ENCODE measurements at places on chromosomes 6 and 20.

DNA sequence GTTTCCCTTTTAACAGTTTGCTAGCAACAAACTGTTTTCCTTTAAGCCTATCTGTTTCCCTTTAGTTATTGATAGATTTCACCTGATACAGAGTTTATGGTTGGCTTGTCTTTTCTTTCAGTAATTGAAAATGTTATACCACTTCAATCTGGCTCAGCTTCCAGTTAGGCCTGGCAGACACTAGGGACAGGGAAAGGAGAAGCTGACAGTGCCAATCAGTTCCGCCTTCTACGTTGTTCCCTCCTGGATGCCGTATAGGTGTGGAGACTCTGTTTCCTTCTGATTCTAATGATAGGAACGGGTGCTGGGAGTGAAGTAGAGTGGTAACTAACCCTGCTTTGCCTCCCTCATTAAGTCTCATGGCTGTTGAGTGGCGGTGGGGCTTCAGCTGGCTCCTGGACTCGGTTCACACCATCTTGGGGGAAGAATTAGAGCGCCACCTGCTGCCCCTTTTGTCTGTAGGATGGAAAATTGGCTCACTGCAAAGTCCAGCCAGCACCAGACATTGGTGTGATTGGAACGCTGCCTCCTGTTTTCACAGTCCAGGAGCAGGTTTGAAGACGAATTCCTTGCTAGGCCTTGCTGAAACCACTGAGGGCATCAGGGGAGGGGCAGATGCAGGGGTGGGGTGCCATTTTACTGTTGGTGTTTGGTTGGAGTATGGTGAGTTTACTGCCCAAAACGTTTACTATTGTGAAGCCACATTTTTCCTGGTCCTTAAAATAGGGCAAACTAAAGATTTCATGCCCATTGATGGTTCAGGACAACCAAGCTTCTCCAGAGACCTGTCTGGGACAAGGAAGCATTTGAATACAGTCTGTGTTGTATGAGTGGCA, 1729.5 kb downstream of the GRIK2 start:
- DNase-seq, result no peak

DNA sequence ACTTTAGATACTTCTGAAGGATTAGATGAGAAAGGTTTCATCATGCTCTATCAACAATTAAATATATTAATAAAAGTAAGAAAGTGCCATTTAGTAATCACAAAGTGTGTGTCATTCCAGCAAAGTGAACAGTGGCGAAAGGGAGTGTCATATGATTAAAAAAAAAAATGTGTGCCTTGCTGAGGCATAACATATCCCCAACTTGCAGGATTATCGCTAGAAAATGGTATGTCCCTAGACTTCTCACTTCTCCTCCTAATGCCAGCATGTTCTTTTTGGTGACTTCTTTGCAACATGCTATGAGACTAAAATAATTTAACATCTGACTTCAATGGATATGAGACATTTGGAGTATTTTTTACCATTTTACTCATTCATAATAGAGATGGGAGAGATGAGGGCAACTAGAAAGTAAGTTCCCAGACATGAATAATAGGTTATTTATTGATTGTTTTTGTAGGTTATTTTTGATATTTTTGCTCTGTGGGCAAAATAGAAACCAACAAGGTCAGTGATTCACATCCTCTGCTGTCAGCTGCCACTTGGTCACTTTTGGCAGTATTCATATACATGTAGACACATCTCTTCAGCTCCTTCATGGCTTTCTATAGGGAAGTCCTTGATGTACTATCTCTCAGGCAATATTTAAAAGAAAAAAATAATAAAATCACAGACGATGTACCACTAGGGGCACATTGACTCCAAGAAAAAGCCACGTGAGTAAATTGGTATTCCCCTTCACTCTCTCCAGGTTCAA, 370.1 kb downstream of the BMP2 start:
- DNase-seq, result no peak

- DNase-seq, result no peak
Observed at GRCh38 chr6:43714311-43715055, 26.9 kb upstream of the MRPS18A start.

GRCh38 chr6:71478834-71479541, 190.4 kb downstream of the OGFRL1 start:
- DNase-seq, result no peak

- DNase-seq, result no peak
Observed at GRCh38 chr20:46188866-46189541, 70.9 kb downstream of the CD40 start.

All from activated naive CD4-positive, alpha-beta T cell (primary cell).